ENCODE measurements at places on chromosomes 2 and 18.

DNA sequence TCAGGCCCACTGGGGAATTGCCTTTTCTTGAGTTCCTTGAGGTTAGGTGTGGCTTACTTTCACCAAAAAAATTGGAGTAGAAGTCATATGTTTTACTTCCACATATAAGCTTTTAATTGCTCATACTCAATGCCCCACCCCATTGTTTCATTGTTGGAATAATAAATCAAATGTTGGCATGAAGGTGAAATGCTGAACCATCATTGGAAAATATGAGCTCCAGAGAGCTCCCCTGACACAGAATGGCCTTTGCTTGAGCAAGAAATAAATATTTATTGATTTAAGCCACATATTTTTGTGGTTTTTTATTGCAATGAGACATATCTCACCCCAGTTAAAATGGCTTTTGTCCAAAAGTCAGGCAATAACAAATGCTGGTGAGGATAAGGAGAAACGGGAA, 167.3 kb upstream of the SRD5A2 start:
- DNase-seq = no peak

- no peak for DNase-seq
These were observed 66.8 kb downstream of the ACSL3 start for GRCh38 chr2:222927600-222927999.

GRCh38 chr2:101402630-101403029, 15.3 kb upstream of the CREG2 start:
- no peak for DNase-seq

- no peak for DNase-seq
These were observed 108.7 kb downstream of the C18orf54 start for GRCh38 chr18:54466248-54467005.

- DNase-seq = peak; percentile 11
These were observed 73.4 kb downstream of the RAPH1 start for GRCh38 chr2:203461746-203462145.

GRCh38 chr18:77087393-77088141, 45.0 kb downstream of the MBP start:
- no peak for DNase-seq

GRCh38 chr2:100178085-100178788, 35.8 kb upstream of the AFF3 start:
- DNase-seq = peak; percentile 78

DNA sequence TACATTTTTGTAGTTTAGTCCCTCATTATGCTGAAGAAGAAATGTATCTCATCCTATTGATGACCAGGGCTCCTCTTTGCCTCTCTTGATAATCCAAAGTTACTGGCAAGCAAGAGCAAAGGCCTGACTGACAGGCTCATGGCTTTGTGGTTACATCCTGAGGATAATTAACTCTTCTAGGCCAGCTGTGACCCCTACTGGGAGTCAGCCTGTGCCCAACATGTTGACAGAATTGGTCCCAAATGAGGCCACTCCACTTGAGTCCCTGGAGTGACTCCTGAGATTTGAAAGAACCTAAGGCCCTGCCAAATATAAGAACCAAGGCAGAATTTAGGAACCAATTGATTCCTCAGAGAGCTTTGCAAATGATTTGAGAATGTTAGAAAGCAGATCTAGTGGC, 973.8 kb upstream of the CELF4 start:
- no peak for DNase-seq

DNA sequence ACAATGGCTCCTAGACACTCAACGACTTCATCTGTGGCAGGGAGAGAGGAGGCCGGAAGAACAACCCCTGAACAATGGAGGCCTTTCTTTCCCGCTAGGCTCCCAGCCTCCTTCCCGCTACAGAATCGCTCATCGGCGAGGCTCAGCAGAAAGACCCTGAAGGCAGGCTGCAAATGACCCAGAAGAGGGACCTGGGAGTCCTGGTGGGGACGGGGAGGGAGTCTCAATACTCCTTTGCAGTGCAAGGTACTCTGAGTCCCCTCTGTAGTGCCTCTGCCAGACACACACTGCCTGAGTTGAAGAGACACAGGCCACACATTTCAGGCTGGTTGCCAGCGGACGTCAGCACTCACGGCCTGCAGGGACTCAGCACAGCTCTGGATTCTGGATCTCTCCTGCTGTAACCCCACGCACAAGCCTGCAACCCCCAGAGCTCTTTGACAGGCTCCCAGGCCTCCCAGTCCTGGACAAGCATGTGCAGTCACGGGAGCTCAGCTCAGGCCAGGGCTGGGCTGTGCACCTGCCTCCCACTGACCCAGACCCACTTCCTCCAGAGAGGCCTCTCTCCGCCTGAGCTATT, 6.1 kb downstream of the GPR17 start:
- DNase-seq = no peak

DNA sequence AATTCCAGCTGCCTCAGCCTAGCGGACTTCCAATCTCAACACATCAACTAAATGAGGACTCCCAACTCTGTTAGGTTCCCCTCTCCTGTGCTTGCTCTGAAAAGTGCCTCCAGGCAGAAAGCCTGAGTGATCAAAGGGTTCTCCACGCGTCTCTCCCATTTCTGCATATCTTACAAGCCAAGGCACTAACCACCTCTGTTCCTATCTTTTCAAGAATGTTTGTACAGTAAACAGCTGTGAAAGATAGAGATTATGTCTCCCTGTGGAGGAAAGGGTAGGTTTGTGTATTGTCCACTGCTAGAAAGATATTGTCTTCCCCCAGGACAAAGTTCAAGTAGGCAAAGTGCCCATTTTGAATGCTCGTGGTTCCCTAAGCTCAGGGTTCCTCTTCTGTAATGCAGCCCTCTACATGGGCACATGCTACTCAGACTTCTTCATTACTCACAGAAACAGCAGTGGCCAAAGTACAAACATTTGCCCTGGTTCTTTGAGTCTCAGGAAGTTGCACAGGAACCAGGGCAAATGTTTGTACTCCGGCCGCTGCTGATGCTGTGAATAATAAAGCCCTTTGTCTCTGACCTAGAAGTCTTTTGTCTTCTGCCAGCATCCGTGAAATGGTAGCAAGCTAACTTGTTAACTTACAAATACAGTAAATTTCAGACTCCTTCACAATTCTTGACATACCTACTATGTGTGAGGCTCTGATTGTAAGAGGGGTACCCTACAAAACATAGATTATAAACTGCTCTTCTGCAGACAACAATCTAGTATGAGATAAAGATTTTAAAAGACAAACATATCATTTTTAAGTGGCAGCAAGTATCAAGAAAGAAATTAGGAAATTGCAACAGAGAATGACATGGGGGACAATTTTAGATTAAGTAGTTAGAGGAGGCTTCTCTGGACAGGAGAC, 44.5 kb downstream of the PKDCC start:
- no peak for DNase-seq

- no peak for DNase-seq
These were observed 64.4 kb downstream of the EML6 start for GRCh38 chr2:54787755-54788366.

DNA sequence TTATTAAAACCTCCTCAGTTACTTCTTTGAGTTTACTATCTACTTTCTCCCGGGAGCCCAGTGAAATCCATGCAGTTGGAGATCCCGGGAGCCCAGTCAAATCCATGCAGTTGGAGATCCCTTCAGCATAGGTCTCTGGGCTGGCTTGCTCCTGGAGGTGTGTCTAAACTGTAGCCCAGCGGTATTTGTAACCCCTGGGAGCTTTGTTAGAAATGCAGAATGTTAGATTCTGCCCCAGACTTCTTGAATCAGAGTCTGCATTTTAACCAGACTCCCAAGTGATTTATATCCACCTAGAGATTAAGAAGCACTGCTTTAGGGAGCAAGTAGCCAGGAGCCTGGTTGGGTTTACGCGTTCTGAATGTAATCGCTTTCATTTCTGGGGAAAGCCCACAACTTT, 54.5 kb downstream of the ARHGAP28 start:
- no peak for DNase-seq

DNA sequence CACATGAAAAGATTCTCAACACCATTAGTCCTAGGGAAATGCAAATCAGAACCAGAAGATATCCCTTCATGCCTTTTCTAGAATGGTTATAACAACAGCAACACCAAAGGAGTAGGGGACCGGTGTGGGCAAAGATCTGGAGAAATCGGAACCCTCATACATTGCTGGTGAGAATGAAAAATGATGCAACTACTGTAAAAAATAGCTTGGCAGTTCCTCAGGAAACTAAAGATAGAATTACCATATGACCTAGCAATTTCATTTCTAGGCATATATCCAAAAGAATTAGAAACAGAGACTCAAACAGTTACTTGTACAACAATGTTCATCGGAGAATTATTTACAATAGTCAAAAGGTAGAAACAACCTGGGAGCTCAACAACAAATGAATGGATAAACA, 29.2 kb upstream of the CDH7 start:
- DNase-seq = no peak

DNA sequence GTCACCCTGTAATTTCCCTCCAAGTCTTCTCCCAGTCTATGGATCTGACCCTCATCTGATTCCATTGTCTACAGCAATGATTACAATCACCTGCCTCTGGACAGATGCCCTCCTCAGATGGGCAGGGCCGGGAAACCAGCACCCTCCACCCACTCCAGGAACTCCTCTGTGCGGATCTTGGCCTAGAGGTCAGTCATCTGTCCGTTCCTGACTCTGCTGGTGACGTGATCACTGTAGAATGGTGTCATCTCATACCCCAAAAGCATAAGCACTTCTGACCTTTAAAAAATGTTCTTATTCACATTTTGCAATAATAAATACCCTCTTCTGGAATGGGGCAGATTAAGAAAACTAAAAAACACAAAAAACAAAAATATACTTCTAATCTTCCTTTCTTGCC, 29.5 kb upstream of the BZW1 start:
- peak; percentile 61 for DNase-seq

DNA sequence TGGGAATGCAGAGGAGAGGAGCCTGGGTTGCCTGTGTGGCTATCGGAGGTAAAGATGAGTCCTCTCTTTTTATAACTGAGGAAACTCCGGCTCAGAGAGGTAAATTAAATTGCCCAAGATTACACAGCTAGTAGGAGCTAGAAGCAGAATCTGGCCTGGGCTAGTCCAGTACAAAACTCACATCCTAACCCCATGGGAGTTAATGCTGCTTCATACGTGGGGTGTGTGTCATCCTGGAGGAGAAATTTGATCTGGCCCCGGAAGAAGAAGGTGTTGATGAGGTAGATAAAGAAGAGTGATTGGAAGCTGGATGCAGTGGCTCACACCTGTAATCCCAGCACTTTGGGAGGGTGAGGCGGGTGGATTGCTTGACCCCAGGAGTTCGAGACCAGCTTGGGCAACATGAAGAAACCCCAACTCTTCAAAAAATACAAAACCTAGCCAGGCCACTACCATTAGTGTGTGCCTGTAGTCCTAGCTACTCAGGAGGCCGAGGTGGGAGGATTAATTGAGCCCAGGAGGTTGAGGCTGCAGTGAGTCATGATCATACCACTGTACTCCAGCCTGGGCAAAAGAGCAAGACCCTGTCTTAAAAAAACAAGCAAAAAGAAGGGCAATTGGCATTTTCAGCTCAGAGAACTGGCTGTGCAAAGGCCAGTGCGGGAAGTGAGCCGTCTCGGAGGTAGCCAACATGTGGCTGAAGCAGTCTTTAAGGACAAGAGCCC, 33.7 kb downstream of the CTIF start:
- no peak for DNase-seq

DNA sequence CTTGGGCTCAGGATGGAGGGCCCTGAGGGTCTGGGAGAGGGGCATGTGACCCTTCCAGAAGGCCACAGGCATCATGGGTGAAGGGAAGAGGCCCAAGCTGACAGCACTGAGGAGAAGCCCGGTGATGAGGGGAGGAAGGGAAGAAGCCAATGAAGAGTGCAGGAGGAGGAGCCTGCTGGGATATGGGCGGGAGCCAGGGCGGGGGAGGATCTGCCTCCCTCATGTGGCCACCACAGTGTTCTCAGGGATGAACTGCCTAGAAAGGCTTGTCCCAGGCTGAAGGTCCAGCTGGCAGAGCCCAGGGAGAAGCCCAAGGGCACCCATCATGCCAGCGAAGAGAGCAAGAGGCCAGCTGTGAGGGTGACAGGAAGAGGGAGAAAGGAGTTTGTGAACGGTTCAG, 24.6 kb upstream of the PLB1 start:
- DNase-seq = no peak
